ENCODE measurements at places on chromosomes 13 and 19. TPM values are rescaled to one million over a fixed set of nuclear protein-coding genes. Genes with fewer than 3 reads are reported as not detected.

The IRGC gene
- not detected for polyA plus RNA-seq

The PSG4 gene
- not detected for polyA plus RNA-seq

The PCSK4 gene
- polyA plus RNA-seq = 8.2 TPM

The CEACAM16 gene
- not detected for polyA plus RNA-seq

The ZNF99 gene
- 2.1 TPM for polyA plus RNA-seq

The PRODH2 gene
- polyA plus RNA-seq = 52.5 TPM

The PLIN5 gene
- polyA plus RNA-seq = 8.0 TPM

The RPS19 gene
- 1,672 TPM for polyA plus RNA-seq

The CBY2 gene
- polyA plus RNA-seq = 0.74 TPM

The ATP8B3 gene
- polyA plus RNA-seq = 1.0 TPM

The MYH14 gene
- polyA plus RNA-seq = 25.8 TPM

The ZSCAN1 gene
- 6.0 TPM for polyA plus RNA-seq

The ADM5 gene
- polyA plus RNA-seq = 2.1 TPM

The LILRB2 gene
- 1.0 TPM for polyA plus RNA-seq

The VSTM2B gene
- 0.68 TPM for polyA plus RNA-seq

The MEIOSIN gene
- not detected for polyA plus RNA-seq

The LSM4 gene
- polyA plus RNA-seq = 114 TPM

The KLK12 gene
- not detected for polyA plus RNA-seq

The TMPRSS9 gene
- polyA plus RNA-seq = 1.3 TPM

The ZIM2 gene
- polyA plus RNA-seq = 1.5 TPM

The PLVAP gene
- polyA plus RNA-seq = 167 TPM

The RNF17 gene
- polyA plus RNA-seq = not detected

The GIPR gene
- polyA plus RNA-seq = 0.81 TPM

The PCDH17 gene
- 17.0 TPM for polyA plus RNA-seq

The SIRT2 gene
- polyA plus RNA-seq = 53.7 TPM

The IGFL3 gene
- not detected for polyA plus RNA-seq

The CEACAM7 gene
- not detected for polyA plus RNA-seq

The ZNF561 gene
- 58.9 TPM for polyA plus RNA-seq

The UBE2L5 gene
- polyA plus RNA-seq = 0.36 TPM

The LILRA6 gene
- polyA plus RNA-seq = 0.53 TPM

The CCL25 gene
- polyA plus RNA-seq = 0.44 TPM

The PSPN gene
- 3.8 TPM for polyA plus RNA-seq

The SLC15A1 gene
- polyA plus RNA-seq = 9.2 TPM

The ENOX1 gene
- 11.1 TPM for polyA plus RNA-seq

The ZNF285 gene
- 11.4 TPM for polyA plus RNA-seq

The C19orf38 gene
- polyA plus RNA-seq = 1.7 TPM

The ADAMTSL5 gene
- 0.47 TPM for polyA plus RNA-seq

The NLRP9 gene
- not detected for polyA plus RNA-seq

The KLK14 gene
- polyA plus RNA-seq = 0.32 TPM

The GJA3 gene
- polyA plus RNA-seq = 13.7 TPM

The CYP4F8 gene
- polyA plus RNA-seq = not detected

The C5AR2 gene
- 0.35 TPM for polyA plus RNA-seq

The C19orf67 gene
- not detected for polyA plus RNA-seq

The CSNK1A1L gene
- 0.09 TPM for polyA plus RNA-seq

The KLHL26 gene
- 7.6 TPM for polyA plus RNA-seq

The BRCA2 gene
- polyA plus RNA-seq = 7.1 TPM

All from renal pelvis (tissue), 12 donors.